Fibroblast of the aortic adventitia (primary cell): ENCODE measurements at places on chromosomes 5 and 9. TPM values are rescaled to one million over a fixed set of nuclear protein-coding genes. Genes with fewer than 3 reads are reported as not detected.
A peak's percentile ranks its signal among the peaks of the same experiment; 100 is the strongest.

- DNase-seq = peak; percentile 13
These were observed 67.7 kb downstream of the MEGF10 start for GRCh38 chr5:127358284-127358683.

GRCh38 chr5:179060116-179061008, at the start of gene ZNF354C:
Gene ZNF354C, plus strand, starts transcription at chr5:179060373. Its CDS starts 1,696 bp downstream, at chr5:179062069.
- peak; percentile 84 for DNase-seq

Gene PCDHA3
- total RNA-seq = 0.27 and 0.49 TPM in 2 replicates

GRCh38 chr5:6760686-6761085, 47.5 kb downstream of the TENT4A start:
- DNase-seq = no peak
